ENCODE measurements at places on chromosomes 2 and 18.

GRCh38 chr18:48084858-48085257 is 154.4 kb upstream of the SMAD2 start:
- DNase-seq = no peak

DNA sequence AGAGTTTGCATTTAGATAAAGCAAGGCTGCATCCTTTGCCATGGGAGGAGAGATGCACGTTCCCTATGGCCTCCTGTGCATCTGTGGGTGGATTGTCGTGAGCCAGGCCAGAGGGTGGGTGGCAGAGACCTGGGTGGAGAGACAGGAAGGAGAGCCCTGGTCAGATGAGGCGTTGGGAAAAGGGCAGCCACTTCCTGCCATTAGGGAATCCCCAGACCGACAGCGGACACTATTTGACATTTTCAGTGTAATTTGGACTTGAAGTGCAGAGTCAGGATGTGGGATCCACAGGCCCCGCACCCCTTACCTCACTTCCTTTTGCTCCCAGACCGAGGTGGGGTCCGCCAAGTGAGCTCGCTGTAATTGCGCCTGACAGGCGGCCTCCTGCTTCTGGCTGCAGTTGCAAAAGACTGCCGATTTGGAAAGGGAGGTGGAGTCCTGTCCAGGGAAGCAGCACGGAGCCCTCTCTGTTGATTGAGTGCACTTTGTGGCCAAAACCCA is 150.0 kb downstream of the DYSF start:
- DNase-seq = peak; percentile 23

DNA sequence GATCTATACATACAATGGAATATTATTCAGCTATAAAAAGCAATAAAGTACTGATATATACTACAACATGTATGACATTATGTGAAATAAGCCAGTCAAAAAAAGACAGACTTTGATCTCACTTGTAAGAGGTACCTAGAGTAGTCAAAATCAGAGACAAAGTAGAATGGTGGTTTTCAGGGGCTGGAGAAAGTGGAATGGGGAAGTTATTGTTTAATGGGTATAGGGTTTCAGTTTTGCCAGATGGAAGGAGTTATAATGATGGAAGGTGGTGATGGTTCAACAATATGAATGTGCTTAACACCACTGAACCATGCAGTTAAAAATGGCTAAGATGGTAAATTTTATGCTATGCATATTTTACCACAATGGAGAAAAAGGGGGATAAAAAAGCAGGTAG is 6.3 kb downstream of the COBLL1 start:
- no peak for DNase-seq

- no peak for DNase-seq
Measured at GRCh38 chr2:182324665-182325064, 102.2 kb downstream of the PDE1A start.

- peak; percentile 54 for DNase-seq
Measured at GRCh38 chr2:239928391-239929350, 96.5 kb downstream of the NDUFA10 start.

DNA sequence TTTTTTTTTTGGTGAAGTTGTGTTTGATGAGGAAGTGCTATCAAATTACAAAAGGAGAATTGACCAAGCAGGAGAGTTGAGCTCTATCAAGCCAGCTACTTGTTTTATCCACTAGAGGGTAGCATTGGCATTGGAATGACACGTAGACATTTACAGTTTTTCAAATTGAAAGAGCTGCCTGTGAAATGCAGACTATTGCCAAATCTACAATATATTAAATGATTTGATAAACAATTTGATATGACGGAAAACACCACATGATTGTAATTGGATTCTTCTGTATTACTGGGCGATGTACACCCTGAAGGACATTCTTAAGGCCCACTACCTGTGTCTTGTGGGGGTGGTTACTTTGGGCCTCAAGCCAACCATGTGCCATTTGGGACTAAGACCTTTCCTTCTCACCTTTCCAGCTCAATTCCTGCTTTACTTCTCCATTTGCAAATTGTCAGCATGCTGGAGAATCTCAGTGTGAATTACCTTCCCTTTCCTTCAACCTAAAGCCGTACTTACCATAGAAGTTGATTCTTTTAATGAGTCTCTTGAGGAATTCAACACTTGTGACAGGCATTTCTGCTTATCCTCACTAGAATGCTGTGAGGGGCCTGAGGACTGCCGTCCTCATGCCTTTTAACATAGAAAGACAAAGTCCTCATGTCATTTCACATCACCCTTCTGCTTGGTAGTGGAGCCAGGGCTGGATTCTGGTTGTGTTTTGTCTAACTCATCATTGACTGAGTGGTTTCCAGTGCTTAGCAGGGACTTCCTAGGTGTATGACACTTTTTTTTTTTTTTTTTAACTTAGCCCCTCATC is 134.8 kb upstream of the THUMPD2 start:
- no peak for DNase-seq

Measured in tibial artery (tissue), 4 donors.